ENCODE measurements at places on chromosomes 7 and 10.

DNA sequence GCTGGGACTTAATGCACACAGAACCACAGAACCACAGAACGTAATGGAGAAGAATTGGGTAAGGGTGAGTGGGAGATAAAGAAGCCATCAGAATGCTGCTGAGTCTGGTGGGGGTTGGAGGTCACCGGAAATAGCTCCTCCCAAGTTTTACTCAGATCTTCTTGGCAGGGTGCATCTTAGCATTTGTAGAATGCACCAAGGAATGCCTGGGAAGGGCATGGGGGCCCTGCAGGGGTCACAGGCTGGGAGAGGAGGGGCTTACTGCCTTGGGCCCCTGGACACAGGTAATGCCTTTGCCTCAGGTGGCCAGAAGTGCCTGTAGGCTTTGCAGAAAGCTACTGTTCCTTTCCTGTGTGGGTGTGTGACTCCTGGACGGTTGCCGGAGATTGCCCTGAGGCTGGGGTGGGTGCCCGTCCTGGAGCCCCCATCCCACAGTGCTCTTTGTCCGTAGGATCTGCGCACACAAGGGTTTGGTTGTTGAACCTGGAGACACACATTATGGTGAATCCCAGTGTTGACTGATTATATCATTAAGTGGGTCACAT, 55.1 kb downstream of the MGMT start:
- no peak for DNase-seq
- peaks cover 4% of the 10 kb centered on the region for H3K36me3 ChIP-seq
- no peak overlapping the region for H3K4me3 ChIP-seq

DNA sequence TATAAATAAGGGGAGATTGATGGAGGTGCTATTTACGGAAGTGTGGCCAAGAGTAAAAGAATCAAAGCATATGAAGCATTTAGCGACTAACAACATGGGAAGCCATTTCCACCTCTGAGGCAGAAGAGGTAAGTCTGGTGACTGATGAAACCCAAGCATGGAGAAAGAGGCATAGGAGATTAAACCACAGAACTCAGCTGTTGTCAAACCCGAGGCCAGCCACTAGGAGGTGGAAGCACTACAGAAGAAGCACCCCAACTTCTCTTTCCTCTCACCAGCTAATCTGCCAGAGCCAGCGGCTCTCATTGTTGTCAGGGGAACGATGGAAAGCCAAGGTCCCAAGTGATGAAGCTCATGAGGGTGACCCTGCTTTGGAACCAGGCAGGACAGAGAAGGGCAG, 19.6 kb upstream of the CNTNAP2 start:
- no peak for DNase-seq
- H3K36me3 ChIP-seq, result no peaks in the 10 kb centered on the region
- H3K27me3 ChIP-seq, result no peaks in the 10 kb centered on the region
- no peak overlapping the region for H3K4me3 ChIP-seq

DNA sequence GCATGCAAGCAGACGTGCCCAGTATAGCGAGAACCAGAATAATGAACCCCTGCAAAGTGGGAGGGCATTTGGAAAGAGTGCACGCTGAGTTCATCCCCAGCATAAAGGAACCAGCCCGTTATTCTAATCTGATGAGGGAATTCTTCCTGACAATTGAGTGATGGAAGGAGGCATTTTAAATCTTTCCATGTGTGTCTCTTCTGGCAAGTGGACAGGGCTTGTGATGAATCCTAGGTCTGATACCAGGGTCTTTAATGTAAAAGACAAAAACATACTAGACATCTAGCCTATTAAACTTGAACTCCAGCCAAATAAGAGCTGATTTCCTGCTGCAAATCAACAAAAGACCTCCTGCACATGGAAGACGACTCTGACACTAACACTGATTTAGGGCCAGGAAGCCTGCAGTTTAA, 301.2 kb downstream of the DPP6 start:
- no peak overlapping the region for H3K4me3 ChIP-seq
- H3K4me1 ChIP-seq, result no peaks in the 10 kb centered on the region
- no peaks in the 10 kb centered on the region for H3K27me3 ChIP-seq
- H3K36me3 ChIP-seq, result no peaks in the 10 kb centered on the region

GRCh38 chr10:124632064-124632531, 112.1 kb downstream of the FAM53B start:
- H3K27ac ChIP-seq, result no peak overlapping the region
- H3K27me3 ChIP-seq, result no peaks in the 10 kb centered on the region
- no peak overlapping the region for H3K4me3 ChIP-seq

DNA sequence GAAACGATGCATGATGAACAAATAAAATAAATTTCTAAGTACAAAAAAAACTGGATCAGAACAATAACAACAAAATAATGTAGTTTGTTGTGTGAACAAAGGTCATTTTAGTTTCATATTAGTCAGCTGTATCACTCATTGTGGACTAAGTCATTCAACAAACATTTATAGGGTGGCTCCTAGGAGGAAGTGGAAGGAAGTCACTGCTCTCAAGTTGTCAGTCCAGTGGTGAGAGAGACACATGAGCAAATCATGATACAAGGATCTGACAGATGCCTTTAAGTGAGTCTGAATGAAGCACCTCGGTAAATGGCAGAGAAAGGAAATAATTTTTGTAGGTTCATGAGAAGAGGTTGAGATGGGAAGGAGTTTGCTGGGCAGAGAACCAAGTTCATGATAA, 56.8 kb downstream of the EPDR1 start:
- H3K27me3 ChIP-seq, result no peaks in the 10 kb centered on the region
- H3K27ac ChIP-seq, result no peak overlapping the region
- no peaks in the 10 kb centered on the region for H3K4me1 ChIP-seq
- no peak overlapping the region for H3K4me3 ChIP-seq

GRCh38 chr10:75623310-75624093, 192.1 kb downstream of the LRMDA start:
- H3K36me3 ChIP-seq, result no peaks in the 10 kb centered on the region
- peaks cover 4% of the 10 kb centered on the region for H3K27me3 ChIP-seq
- H3K4me1 ChIP-seq, result no peaks in the 10 kb centered on the region
- no peak for DNase-seq

DNA sequence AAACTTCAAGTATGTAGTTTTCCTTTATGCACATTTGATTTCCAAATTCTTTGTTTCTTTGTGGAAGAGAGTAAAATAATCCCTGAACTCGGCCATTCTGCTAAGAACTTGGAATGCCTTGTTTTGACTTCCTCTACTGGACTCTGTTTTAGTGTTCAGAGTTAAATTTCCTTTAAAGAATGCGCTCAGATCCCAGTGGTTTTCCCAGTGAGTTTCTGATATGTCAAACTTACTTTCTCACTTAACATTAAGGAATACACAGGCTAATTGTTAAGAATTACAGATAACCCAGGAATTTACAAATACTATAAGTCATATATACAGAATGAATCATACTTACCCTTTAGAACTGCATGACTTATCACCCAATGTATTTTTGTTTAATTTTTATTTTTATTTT, 1067.6 kb upstream of the CELF2 start:
- no peaks in the 10 kb centered on the region for H3K36me3 ChIP-seq
- no peak overlapping the region for H3K4me3 ChIP-seq
- no peaks in the 10 kb centered on the region for H3K4me1 ChIP-seq
- DNase-seq, result no peak

- no peaks in the 10 kb centered on the region for H3K4me1 ChIP-seq
- H3K4me3 ChIP-seq, result no peak overlapping the region
These were observed 108.3 kb downstream of the UPF2 start for GRCh38 chr10:11934262-11934661.

DNA sequence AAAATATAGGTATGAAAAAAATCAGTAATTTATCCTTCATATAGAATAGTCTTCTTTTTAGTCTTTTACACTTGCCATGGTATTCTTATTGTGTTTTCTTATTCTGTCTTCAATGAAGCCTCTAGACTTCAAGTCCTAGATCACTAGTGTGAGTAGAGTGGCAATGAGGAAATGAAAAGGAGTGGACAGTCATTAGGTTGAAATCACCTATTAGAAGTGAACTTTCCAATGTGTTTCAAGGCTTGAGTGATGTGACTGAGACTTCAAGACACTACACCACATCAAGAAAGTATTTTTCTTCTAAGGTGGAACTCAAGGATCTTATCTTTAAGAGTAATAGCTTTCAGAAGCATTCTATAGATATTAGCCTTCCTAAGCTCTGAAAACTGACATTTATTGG, 357.8 kb upstream of the MBL2 start:
- no peaks in the 10 kb centered on the region for H3K4me1 ChIP-seq
- DNase-seq, result no peak
- no peak overlapping the region for H3K4me3 ChIP-seq
- H3K27me3 ChIP-seq, result no peaks in the 10 kb centered on the region
- no peaks in the 10 kb centered on the region for H3K36me3 ChIP-seq

DNA sequence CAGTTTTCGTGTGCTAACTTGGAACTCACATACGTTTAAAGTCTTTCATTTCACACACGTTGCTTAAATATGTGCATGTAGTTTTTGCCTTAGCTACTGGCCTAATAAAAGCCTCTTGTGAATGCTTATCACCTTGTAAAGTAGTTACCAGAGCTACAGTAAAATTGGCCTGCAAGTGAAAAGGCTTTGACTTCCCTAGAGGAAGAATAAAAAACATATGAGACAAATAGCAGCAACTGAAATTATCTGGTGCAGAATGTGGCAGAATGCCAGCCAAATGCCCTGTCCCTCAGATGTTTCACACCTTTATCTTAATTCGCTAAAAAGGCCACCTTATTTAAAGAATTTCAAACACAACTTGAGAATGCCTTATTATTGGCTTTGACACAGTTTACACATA, 28.1 kb upstream of the RPA3 start:
- H3K27ac ChIP-seq, result no peak overlapping the region
- no peak overlapping the region for H3K4me3 ChIP-seq
- H3K27me3 ChIP-seq, result no peaks in the 10 kb centered on the region
- no peak for DNase-seq
- peaks cover 5% of the 10 kb centered on the region for H3K4me1 ChIP-seq

DNA sequence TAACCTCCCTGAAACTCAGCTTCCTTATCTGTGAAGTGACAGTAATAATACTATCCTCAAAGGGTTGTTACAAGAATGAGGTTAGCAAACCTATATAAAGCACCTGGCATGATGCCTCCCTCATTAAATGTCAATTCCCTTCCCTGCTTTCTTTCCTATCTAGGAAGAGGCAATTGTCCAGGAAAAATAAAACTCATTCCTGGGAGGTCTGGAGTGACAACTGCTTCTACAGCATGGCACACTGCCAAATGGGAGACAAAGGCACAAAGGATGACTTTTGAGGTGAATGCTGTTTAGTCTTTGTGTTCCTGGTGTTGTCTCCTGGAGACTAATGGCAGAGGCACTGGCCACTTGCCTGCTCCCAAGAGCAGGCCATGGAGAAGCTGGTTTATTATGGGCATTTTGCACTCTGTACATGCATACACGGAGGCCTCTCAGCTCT, 32.2 kb upstream of the PDE1C start:
- no peaks in the 10 kb centered on the region for H3K27me3 ChIP-seq
- no peaks in the 10 kb centered on the region for H3K36me3 ChIP-seq
- no peak overlapping the region for H3K4me3 ChIP-seq
